Stimulated activated effector memory CD8-positive, alpha-beta T cell treated with anti-CD3 and anti-CD28 coated beads, Interleukin-12 subunit alpha, Interleukin-12 subunit beta, amount 100 ng/mL, for 72 hours (primary cell): ENCODE measurements at places on chromosomes 5 and 9.
A peak's percentile ranks its signal among the peaks of the same experiment; 100 is the strongest.

- DNase-seq = no peak
Observed at GRCh38 chr9:33233626-33234342, 6.2 kb upstream of the SPINK4 start.

- no peak for DNase-seq
Observed at GRCh38 chr9:117437283-117437682, 22.4 kb upstream of the ASTN2 start.

- no peak for DNase-seq
Observed at GRCh38 chr9:14561929-14562405, 131.3 kb downstream of the ZDHHC21 start.

GRCh38 chr5:172389578-172390112 is 64.7 kb downstream of the SH3PXD2B start:
- no peak for DNase-seq

DNA sequence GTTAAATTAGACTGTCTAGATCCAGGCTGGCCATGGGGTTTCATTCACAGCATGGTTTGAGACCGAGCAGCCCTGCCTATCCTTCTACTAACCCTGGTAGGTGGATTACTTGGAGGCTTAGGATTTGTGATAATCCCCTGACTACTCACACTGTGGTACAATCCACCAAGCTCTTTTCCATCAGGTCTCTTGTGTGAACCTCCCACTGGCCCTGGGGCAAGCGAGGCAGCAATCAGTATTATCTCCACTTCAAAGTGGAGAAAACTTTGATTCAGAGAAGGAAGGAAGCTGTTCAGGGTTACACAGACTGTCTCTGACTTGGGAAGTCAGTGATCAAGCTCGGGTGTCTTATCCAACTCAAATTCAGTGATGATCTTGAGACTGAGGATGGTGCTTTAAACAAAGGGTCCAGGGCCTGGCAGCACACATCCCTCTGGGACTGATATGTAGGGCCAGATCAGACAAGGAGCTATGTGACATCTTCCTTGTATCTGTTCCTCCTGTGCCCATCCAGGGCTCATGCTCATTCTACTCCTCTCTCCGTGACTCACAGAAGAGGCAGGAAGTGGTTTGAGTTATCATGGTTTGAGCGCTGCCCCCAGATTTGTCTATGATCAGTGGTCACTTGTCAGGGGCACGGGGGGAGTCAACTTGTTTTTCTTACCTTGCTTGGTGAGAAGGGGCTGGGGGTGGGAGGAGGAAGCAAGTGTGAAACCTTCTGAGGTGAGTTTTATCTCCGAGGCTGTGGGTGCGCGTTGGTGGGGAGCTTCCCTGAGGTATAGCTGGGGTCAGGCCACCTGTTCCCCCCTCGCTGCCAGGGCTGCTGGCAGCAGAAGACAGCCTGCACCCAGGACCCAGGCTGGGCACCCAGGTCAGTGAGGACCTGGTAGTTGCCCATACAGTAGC is 48.6 kb downstream of the RGS3 start:
- DNase-seq = peak; percentile 58

DNA sequence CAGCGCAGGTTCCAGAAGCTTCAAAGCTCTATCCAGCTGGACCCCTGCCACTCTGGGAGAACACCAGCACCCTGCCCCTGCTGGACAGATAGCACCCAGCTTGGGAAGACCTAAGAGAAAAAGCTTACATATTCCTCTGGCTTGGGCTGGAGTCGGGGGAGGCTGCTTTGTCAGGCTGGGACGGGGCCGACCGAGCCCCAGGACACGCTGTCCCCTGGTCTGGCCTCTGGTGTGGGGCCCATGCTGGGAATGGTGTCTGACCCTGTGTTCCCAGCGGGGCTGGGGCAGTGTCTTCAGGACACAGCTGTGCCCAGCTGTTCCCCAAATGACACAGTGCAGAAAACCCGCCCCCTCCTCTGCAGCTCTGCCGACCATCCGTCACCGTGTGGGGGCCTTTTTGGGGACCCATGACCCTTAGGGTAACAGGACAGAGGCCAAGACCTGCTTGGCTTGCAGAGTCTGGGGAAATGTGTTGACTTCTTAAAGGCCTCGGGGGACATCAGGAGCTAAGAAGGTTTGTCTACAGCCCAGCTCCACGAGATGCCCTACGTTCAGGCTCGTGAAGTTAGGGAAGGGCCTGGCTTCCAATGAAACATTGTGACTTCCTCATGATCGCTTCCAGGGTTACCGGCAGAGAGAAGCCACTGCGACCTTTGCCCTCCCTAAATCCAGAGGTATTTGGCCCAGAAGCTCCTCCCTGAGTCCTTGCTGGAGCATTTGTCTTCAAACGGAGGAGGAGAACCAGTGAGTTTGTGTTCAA is 20.4 kb upstream of the SLC2A6 start:
- no peak for DNase-seq

GRCh38 chr9:109072133-109072692 is 47.5 kb downstream of the TMEM245 start:
- DNase-seq = no peak

DNA sequence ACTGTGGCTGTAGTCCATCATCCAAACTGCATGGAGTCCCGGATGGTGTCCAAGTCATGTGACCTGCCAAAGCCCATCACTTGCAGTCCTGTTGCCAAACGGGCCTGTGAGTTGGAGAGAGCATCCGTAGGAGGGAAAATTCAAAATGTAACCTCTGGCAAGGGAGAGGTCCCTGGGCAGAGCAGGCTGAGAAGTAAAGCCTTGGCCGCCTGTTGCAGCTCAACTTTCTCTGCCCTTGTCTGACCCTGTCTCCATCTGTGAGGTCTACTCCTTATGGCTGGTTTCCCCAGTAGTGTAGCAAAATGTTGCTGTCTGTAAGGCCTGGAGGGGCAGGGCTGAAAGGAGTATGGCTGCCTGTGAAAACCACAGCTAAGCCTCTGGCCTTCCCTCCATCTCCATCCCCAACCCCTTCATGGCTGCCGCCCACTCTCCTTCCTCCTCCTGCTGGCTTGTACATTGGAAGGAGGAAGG is 163.5 kb downstream of the SEMA6A start:
- DNase-seq = no peak

- DNase-seq = no peak
Observed at GRCh38 chr9:34227445-34227844, 48.6 kb downstream of the UBAP1 start.

- DNase-seq = no peak
Observed at GRCh38 chr9:93589688-93590087, 13.3 kb downstream of the PHF2 start.

GRCh38 chr5:90612919-90613318 is 54.3 kb downstream of the ADGRV1 start:
- no peak for DNase-seq

DNA sequence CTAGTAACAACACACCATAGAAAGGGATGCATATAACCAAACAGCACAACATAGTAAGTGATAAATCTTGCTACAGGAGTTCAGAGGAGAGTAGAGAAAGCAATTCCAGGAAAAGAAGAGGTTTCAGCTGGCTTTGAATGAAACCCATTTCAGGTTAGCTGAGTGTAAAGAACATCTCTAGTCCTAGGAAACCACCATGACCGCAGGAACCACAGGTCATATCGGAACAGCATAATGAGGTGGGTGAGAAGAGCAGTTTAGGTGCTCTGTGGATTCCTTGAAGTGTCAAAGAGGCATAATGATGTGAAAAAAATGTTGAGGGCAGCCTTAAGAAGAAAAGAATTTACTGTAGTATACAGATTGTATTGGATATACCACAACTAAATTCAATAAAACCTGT is 507.5 kb downstream of the MTRR start:
- no peak for DNase-seq

- DNase-seq = no peak
Observed at GRCh38 chr5:79535477-79536192, 21.7 kb upstream of the HOMER1 start.

GRCh38 chr5:107512029-107512428 is 158.7 kb downstream of the EFNA5 start:
- no peak for DNase-seq

GRCh38 chr9:129803676-129804060 is 684 bp downstream of the TOR1B start:
- DNase-seq = no peak

- DNase-seq = no peak
Observed at GRCh38 chr5:7321724-7322123, 74.2 kb upstream of the ADCY2 start.

- DNase-seq = no peak
Observed at GRCh38 chr9:3330792-3331420, 194.9 kb downstream of the RFX3 start.

GRCh38 chr5:159442206-159442850 is 112.0 kb upstream of the IL12B start:
- no peak for DNase-seq

DNA sequence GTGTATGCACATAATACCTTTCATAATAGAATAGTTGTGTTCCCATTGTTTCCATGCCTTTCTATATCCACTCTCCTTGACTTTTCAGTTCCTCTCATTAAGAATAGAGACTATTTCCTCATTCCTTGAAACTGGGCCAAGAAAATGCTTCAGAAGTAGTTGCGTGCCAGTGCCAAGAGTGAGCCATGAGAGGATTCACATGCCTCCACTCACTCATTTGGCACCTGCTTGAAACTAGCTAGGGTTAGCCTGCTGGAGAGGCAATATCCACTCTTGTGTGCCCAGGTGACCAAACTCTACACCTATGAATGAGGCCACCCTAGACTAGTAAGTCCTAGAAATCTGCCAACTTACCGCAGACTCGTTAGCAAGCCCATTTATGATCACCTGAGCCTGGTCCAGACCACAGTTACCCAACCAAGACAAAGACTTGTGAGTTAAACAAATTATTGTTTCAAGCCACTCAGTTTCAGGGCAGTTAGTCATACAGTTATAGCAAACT is 276.3 kb downstream of the EPB41L4A start:
- DNase-seq = no peak

DNA sequence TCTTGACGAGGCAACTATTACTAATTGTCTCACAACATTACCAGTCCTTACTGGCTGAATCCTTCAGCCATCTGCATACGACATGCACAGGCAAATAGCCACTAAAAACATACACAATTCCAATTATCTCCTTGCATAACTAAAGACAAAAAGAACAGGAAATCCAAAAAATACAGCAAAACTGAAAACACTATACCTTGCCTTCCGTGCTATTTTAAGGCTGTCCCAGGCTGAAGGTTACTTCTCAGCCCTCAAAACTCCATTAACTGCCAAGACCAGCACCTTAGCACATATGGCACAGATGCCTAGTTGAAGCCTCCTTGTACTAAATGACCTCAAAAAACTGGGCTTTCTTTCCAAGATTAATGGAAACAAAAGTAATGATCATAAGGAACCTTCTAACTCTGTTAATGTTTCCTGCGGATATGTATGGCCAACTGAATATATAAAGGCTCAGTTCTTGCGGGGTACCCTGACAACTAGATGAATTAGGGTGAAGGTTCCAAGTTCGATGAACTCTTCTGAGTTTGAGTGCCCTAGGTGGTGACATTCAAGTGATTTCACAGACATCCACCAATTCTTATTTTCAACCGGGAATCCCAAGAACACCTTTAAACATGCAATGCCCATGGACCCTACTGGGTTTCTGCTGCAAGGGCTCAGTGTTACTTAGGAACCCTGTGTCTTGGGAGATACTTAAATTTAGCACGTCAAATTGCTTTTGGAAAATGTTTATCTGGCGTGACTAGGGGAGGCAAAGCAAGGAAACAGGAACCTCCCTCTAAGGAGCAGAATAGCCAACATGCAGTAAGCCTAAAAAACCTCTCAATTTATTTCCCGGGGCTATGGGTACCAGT is 455.3 kb downstream of the RAB3C start:
- DNase-seq = no peak

DNA sequence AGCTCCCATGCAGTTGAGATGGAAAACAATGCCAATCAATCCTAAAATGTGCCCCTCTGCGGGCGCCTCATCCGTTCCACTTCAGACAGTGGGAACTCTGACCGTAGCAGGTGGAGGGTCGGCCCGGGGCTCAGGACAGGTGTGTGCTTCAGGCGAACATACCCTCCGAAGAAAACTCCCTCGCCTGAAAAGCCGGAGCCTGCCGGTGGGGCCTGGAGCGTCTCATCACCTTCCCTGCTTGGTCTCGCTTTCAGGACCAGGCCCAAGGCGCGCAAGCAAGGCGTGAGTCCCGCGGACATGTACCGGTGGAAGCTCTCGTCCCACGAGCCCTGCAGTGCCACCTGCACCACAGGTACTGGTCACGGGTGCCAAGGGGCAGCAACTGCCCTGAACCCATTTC is 26.4 kb downstream of the ADAMTSL2 start:
- no peak for DNase-seq

- DNase-seq = no peak
Observed at GRCh38 chr5:9502050-9502834, 43.6 kb downstream of the SEMA5A start.

- DNase-seq = no peak
Observed at GRCh38 chr9:121895818-121896544, 197.1 kb downstream of the TTLL11 start.

- no peak for DNase-seq
Observed at GRCh38 chr5:141514330-141515133, 25.7 kb downstream of the PCDHGC5 start.

DNA sequence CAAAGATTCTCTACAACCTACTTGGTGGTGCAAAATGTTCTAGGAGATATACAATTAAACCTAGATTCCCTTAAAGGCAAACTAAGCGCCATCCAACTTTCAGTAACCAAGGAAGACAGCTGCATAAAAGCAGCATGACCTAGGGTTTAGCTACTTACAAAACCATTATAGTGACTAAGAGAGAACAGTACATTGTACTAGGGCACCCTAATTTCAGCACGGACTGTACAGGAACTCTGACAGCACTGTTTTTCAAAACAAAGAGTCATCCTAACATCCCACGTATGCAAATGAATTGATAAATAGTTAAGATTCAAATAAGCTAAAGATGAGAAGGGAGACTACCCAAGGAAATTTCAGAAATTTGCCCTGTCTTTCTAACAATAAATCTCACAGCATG is 30.0 kb downstream of the STRBP start:
- no peak for DNase-seq

DNA sequence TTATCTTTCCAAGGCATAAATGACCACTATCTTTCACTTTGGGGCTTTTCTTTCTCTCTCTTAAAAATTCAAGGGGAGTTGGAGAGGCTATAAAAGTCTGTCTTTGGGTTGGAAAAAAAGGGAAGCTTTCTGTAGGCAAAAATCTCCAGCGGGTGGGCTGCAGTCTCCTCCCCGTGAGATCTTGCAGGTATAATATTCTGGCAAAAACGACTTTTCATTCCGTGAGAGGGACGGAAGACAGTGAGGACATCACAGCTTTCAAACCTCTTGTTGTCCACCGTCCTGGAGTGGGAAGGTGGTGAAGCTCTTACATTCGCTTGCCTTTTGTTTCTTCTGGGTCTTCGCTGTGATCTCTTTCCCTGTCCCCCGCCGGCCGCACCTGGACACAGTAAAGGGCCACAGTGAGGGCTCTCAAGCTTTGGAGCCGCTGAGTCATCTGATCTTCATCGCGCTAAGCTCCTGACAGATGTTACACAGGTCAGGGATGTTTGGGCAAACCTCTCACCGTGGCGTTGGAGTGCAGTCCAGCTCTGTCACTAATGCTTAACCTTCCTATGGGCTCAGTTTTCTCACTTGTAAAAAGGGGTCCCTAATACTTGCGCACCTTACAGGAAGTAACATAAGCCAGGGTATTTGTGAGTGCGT is 61.9 kb upstream of the MEGF10 start:
- DNase-seq = no peak
